ENCODE measurements at places on chromosomes 11 and 22. TPM values are rescaled to one million over a fixed set of nuclear protein-coding genes. Genes with fewer than 3 reads are reported as not detected.

The SERPINH1 gene
- total RNA-seq, result 57.2 TPM

The FGF3 gene
- total RNA-seq, result not detected

The PRAME gene
- total RNA-seq, result not detected

The CECR2 gene
- total RNA-seq, result 1.8 TPM

The SLC6A5 gene
- not detected for total RNA-seq

The LRRC74B gene
- total RNA-seq, result not detected

The XKR3 gene
- not detected for total RNA-seq

The OR5T1 gene
- not detected for total RNA-seq

The CD3G gene
- 26.9 TPM for total RNA-seq

The CBX7 gene
- total RNA-seq, result 58.2 TPM

The TSPAN32 gene
- total RNA-seq, result 19.7 TPM

The OSBPL5 gene
- total RNA-seq, result 79.0 TPM

The GRM5 gene
- total RNA-seq, result not detected

The SAA4 gene
- total RNA-seq, result not detected

The GAL gene
- not detected for total RNA-seq

The FLRT1 gene
- total RNA-seq, result 0.51 TPM

The IGSF22 gene
- total RNA-seq, result 3.2 TPM

The KRTAP5-1 gene
- not detected for total RNA-seq

The CCDC87 gene
- total RNA-seq, result 0.10 TPM

The MYEOV gene
- total RNA-seq, result 0.51 TPM

The NCF4 gene
- total RNA-seq, result 101 TPM

The ANKK1 gene
- total RNA-seq, result 0.55 TPM

The OR5P2 gene
- total RNA-seq, result not detected

The TP53AIP1 gene
- total RNA-seq, result not detected

The MS4A3 gene
- 31.4 TPM for total RNA-seq

The IGSF9B gene
- 3.8 TPM for total RNA-seq

Data from spleen (tissue), 13 donors.